ENCODE measurements at places on chromosomes 6 and 20. TPM values are rescaled to one million over a fixed set of nuclear protein-coding genes. Genes with fewer than 3 reads are reported as not detected.

DNA sequence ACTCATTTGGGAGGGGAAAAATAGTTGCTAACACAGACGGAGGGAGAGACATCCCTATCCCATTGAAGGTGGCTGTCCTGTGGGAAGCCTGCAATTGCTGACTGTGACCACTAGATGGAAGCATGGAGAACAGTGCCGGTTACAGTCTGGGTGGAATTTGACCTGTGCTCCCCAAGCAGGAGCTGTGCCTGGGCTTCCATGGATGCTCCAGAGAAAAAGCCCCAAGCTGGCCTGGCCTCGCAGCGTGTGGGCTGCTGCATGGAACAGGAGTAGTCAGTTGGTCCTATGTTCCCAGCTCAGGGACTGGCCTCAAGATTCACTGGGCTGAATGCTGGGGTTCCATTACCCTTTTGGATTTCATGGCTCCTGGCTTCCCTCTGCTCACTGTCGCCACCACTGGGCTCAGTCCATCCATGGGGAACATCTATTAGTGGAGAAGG lies 116.3 kb upstream of the CHD6 start:
- H3K4me1 ChIP-seq: no peaks in the 10 kb centered on the region
- H3K27ac ChIP-seq: no peak overlapping the region
- DNase-seq: peak; percentile 82

DNA sequence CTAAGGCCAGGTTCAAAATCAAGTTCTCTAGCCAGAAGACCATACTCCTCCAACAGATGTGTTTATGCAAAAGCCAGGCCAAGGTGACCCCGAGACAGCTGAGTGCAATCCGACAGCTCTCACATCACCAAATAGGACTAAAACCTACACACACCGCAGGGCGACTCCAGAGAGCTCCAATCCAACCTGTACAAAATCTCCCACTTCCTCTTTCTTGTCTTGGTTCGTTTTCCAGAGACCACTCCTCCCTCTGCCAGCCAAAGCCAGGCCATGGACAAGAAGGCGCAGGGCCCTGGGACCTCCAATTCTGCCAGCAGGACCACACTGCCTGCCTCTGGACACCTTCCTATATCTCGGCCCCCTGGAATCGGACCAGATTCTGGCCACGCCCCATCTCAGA lies 11.5 kb upstream of the NOP56 start:
- H3K36me3 ChIP-seq: peaks cover 32% of the 10 kb centered on the region
- DNase-seq: no peak
- H3K4me3 ChIP-seq: no peak overlapping the region
- no peak overlapping the region for H3K27ac ChIP-seq

DNA sequence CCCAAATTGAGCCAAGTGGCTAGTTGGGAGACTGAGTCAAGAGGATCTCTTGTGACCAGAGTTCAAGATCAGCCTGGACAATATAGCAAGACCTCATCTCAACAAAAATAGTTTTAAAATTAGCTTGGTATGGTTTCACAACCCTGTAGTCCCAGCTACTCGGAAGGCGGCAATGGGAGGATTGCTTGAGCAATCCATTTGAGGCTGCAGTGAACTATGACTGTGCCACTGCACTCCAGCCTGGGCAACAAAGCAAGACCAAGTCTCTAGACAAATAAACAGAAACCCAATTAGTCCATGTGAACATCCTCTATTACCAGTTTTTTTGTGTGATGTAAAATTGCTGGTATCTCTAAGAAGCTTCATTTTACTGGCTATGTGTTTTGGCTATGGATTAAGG lies 106.2 kb downstream of the TULP4 start:
- H3K4me3 ChIP-seq: no peak overlapping the region
- no peaks in the 10 kb centered on the region for H3K4me1 ChIP-seq
- no peaks in the 10 kb centered on the region for H3K27me3 ChIP-seq
- peak; percentile 3 for DNase-seq
- no peak overlapping the region for H3K27ac ChIP-seq

DNA sequence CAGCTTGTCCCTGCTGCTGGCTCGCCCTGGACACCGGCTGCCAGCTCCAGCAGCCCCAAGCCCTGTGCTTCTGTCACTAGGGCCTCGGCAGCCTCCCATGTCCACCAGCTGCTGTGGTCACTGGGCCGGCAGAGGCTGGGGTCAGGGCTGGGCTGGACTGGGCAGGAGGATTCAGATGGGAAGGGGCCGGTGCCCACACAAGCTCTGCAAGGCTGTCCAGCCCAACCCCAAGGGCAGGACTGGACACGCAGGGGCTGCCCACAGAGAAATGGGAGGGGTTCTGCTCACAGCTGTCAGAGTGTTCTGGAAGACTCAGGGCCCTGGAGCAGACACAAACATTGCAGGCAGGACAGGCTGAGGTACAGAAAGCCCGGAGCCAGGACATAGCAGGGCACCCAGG lies 65.6 kb downstream of the ADNP start:
- H3K27me3 ChIP-seq: no peaks in the 10 kb centered on the region
- DNase-seq: no peak
- no peaks in the 10 kb centered on the region for H3K4me1 ChIP-seq
- no peak overlapping the region for H3K27ac ChIP-seq
- H3K4me3 ChIP-seq: no peak overlapping the region
- H3K36me3 ChIP-seq: no peaks in the 10 kb centered on the region

The HSPA12B gene
- total RNA-seq: 22.2 TPM

GRCh38 chr6:104434519-104434918 lies 425.2 kb downstream of the HACE1 start:
- H3K4me3 ChIP-seq: no peak overlapping the region
- no peak for DNase-seq

GRCh38 chr6:39227476-39227875 lies 1.8 kb downstream of the KCNK5 start:
- no peak overlapping the region for H3K27ac ChIP-seq
- no peaks in the 10 kb centered on the region for H3K36me3 ChIP-seq
- DNase-seq: no peak
- peak overlapping the region; percentile 53 for H3K4me3 ChIP-seq
- peaks cover 4% of the 10 kb centered on the region for H3K27me3 ChIP-seq

The PTGIS gene
- total RNA-seq: 125 TPM

The DZANK1 gene
- 1.4 TPM for total RNA-seq

The SLC22A7 gene
- total RNA-seq: not detected

The RFX6 gene
- not detected for total RNA-seq
